Activated CD4-positive, CD25-positive, alpha-beta regulatory T cell treated with anti-CD3 and anti-CD28 coated beads, Interleukin-2, amount 50 U/mL, for 72 hours (primary cell): ENCODE measurements at places on chromosomes 13 and 19.

GRCh38 chr19:48859711-48860572 lies 8.5 kb downstream of the PLEKHA4 start:
- DNase-seq, result no peak

DNA sequence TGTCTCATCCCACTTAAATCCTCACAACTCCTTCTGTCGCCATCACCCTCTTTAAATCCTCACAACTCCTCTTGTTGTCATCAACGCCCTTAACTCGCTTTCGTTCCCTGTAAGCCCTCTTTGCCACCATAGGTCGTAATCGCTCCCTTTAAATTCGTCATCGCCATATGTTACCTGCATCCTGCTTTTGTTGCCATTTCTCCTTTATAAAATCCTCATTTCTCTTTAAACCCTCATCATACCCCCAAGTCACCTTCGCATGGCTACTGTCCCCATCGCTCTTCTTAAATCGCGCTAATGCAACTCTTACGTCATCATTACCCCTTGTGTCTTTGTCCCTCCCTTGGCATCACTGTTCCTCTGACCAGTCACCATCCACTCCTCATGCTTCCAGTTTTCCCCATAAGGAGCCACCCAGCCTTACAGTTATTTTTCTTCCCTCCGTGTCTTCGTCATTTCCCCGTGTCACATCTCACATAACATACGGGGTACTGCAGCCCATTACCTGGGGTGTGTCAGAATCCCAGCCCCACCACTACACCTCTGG lies 539 bp downstream of the PLD3 start:
- DNase-seq, result no peak

- DNase-seq, result no peak
Measured at GRCh38 chr13:75440100-75440499, 41.9 kb downstream of the TBC1D4 start.

- DNase-seq, result no peak
Measured at GRCh38 chr13:110448230-110448629, 113.3 kb downstream of the RAB20 start.

- DNase-seq, result peak; percentile 35
Measured at GRCh38 chr13:26051657-26052311, at the start of gene SHISA2. SHISA2 (minus strand) TSS chr13:26052016; CDS start chr13:26050975, 1,041 bp downstream.

GRCh38 chr13:104608331-104608730 lies 1542.1 kb upstream of the SLC10A2 start:
- no peak for DNase-seq

- DNase-seq, result no peak
Measured at GRCh38 chr19:40672573-40673299, 17.7 kb downstream of the NUMBL start.

DNA sequence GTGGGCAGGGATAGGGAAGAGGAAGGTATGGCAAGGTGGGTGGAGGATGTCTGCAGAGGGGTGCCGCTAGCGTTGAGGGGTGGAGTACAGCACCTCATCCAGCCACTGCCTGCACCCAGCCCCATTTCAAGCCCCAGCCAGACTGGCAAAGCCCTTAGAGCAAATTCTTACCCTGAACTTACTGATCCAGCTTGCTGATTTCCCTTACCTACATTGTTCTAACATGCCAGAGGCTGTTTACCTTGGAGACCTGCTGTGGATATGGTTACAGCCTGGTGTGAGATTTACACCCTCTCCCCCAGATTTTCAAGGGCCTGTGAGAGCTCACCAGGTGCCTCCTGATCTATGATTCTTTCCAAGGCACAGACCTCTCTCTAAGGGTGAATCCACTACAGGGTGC lies 86.0 kb downstream of the ZNF726 start:
- no peak for DNase-seq

DNA sequence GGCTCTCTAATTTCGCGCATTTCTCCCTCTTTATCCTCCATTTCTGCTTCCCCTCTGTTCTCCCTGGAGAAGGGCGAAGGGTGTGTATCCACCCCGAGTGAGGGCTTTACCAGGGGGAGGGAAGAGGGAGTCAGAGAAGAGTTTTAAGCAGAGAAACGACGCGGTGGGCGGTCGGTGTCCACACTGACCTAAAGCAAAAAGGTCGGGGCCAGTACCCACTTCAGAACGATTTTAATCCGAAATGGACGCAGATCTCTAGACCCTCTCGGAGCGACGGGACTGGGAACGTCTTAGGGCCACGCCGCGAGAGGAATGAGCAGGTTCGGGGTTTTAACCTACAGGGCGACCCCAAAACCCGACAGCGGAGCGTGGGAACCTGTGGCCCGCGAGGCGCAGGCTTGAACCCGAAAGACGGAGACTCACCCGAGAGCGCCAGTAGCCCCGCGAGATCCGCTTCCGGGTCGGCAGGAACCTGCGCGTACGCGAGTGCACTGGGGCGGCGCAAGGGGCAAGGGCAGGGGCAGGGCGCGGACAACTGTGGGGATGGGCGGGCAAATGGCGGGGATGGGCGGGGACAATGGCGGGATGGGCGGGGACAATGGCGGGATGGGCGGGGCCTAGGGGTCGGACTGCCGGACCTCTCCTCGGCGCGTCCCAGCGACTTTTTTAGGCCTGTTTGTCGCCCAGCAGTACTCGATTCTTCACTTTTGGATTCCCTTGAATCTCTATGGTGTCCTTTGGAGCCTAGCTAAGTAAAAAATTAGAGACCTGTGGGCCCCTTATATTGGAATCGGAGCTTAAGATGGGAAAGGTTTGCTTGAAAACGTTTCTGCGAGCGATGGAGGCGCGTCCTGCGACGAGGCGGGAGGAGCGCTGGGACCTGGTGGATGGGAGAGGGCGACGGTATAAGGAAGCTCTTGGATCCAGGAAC lies at the start of gene ZNF677:
ZNF677 (minus strand) TSS at position 463 of the 931 bp plus-strand sequence. CDS start 3,323 bp downstream, outside the sequence.
- peak; percentile 77 for DNase-seq

GRCh38 chr13:20387441-20387971 lies 138.2 kb downstream of the CRYL1 start:
- DNase-seq, result no peak

GRCh38 chr13:77508959-77509620 lies 26.4 kb upstream of the SCEL start:
- no peak for DNase-seq

DNA sequence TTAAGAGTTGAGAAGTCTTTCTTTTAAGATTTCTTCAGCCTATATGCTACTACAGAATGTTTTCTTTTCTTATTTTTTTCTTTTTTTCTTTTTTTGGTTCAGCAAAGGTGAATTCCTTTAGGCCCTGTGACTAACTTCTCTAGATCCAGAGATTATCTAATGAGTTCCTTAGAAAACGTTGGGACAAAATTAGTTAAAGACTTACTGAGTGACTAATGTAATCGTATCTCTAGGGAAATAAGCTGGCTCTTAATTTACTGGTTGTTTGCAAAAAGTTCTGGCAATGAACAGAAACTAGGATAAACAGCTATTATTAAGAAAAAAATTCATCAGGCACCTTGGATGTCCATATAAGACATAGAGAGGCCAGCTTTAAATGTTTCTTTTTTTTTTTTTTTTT lies 30.7 kb upstream of the CSNK1A1L start:
- no peak for DNase-seq

DNA sequence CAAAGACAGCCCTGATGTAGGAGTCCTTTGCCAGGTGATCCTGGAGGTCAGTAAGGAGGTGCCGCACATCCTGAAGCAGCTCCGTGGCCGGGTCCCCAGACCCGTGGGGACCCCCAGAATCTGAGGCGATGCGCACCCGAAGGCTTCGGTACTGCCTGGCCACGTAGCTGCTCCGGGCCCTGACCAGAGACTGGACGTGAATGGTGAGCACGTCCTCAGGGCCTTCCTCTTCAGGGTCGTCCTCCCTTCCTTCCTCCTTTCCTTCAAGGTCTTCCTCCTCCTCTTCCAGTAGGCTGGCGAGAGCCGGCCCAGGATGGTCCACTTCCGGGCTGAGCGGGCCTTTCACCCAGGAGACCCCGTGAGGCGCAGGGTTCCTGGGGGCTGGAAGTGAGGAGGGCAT lies 7.5 kb downstream of the RINL start:
- DNase-seq, result no peak

DNA sequence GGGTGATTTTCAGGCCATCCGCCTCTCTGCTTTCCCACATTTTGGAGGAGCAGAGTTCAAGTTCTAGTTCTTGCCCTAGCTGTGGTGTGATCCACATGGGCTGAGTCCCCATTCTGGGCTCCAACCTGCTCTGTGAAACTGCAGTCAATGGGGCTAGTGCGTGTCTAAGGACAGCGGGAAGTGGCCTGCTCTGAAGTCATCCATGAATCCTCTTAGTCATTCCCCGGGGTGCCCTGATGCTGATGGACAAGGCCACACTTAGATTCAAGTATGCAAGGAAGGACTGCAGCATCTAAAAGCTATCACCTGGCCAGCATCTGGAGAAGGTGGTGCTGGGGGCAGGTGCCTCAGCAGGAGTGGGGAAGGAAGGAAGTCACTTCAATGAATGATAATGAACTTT lies 94.6 kb downstream of the TSHZ3 start:
- no peak for DNase-seq

- no peak for DNase-seq
Measured at GRCh38 chr13:30222254-30222653, 85.1 kb downstream of the KATNAL1 start.

- peak; percentile 61 for DNase-seq
Measured at GRCh38 chr13:99307648-99308339, 595 bp upstream of the GPR183 start.

DNA sequence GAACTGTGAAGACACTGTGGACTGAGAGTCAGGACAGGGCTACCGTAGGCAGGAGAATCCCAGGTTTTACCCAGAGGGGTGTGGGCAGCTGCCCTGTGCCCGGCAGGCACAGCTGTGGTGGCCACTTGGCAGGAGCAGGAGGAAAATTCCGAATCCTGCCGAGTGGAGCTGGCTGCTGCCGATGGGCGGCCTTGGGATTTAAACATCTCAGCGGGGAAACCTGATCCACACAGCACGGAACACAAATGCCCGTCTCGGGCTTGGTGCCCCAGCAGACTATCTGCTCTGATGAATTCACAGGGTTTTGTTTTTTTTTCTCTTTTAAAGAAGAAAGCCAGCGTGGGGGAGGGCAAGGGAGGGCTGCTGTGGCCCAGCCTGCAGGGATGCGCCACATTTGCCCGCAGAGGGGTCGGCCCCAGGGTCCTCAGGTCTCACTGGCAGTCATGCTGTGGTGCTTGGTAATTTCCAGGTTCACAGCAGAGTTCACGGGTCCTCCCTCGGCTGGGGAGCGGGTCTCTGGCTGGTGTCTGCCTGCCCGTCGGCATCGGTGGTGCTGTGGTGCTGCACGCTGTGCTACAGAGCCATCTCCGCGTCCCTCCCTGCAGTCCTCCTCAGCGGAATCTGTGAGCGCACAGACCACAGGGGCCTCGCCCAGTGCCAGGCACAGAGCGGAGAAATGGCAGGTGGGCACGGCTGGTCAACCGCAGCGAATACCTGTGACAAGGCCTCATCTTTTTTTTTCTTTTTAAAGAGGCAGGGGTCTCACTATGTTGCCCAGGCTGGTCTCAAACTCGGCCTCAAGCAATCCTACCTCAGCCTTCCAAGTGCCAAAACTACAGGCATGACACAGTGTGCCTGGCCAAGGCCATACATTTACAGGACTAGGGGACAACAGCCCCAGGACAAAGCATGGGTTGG lies 28.1 kb downstream of the MPND start:
- no peak for DNase-seq

DNA sequence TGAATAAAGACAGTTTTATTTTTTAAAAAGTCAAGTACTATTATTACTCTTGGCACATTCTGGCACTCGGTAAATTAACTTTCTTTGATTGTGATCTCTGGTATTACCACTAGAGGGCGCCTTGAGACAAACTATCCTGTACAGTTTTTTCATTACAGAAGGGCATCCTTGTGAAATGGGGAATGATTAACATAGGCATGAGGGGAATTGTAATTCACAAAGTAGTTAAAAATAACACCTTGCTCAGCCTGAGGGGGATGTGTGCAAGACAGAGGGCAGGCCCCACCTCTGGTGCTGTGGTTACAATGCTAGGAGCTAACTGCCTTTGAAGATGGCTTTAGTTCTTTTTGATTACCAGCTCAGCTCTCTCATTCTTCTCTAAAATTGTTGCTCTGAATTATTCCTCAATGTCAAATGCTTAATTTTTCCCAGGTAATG lies 24.2 kb upstream of the C1QTNF9B start:
- no peak for DNase-seq

GRCh38 chr19:4633140-4633967 lies 6.0 kb upstream of the TNFAIP8L1 start:
- peak; percentile 63 for DNase-seq

DNA sequence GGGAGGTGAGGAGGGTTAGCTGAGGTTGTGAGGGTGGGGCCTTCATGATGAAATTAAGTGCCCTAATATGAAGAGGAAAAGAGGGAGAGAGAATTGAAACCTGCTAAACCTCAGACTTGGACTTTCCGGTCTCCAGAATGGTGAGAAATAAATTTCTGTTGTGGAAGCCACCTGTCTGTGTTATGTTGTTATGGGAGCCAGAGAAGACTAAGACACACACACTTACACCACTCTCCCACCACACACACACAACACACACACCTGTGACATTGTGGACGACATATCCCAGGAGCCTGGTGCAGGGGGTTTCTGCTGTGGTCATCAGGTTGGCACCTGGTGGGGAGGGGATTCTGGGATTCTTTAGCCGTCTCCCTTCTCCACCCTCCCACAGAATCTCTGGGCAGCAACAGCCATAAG lies 14.0 kb downstream of the KLK4 start:
- no peak for DNase-seq

- no peak for DNase-seq
Measured at GRCh38 chr13:45224176-45224575, 23.3 kb upstream of the KCTD4 start.

DNA sequence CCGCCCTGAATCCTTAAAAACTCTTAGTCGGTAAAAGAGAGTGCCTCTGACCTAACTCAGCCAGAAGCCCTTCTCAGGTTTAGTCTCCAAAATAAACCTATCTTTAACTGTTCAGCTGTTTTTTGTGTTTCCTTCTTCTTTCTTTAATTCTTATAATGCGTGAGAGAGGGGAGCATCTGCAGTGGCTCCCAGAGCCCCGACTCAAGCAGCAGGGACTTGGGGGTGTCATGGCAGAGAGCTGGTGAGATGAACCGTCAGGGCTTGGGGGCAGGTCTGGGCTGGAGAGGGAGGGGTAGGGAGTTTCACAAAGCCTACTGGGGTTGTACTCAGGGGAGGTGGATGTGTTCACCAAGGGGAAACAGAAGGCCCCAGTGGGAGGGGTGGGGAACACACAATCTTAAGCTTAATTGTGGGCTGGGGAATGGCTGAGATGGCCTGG lies 16.8 kb upstream of the SIGLEC6 start:
- DNase-seq, result no peak

DNA sequence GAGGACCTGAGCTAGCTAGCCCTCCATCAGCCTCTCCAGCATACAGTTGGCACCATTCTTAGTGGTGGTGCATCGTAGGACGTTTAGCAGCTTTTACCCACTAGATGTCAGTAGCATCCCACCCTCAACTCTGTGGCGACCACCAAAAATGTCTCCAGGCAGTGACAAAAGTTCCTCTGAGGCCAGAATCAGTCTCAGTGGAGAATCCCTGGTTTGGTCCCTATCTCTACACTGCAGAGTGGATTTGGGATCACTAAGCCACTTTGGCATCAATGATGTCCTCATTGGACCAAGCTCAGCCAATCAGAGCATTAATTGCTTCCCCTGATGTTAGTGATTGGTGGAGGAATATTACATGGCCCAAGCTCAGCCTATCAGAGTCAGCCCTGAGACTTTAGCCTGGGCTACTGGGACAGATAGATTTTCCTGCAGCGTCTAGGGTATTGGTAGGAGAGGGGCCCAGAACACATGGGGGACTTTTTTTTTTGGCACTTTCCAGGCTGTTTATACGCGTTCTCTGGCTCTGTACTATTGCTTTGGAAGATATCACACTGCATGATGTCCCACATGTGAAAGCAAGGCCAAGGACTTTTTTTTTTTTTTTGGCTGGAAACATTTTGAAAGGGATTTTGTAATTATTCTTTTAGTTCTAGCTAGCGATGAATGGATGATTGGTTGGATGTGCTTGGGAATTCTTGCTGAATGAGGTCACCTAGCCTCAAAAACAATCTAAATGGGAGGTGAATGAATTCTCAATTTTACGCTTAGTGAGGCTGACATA lies 7.0 kb downstream of the TMEM221 start:
- DNase-seq, result no peak
